ENCODE measurements at places on chromosomes 11 and 22.
A peak's percentile ranks its signal among the peaks of the same experiment; 100 is the strongest.

DNA sequence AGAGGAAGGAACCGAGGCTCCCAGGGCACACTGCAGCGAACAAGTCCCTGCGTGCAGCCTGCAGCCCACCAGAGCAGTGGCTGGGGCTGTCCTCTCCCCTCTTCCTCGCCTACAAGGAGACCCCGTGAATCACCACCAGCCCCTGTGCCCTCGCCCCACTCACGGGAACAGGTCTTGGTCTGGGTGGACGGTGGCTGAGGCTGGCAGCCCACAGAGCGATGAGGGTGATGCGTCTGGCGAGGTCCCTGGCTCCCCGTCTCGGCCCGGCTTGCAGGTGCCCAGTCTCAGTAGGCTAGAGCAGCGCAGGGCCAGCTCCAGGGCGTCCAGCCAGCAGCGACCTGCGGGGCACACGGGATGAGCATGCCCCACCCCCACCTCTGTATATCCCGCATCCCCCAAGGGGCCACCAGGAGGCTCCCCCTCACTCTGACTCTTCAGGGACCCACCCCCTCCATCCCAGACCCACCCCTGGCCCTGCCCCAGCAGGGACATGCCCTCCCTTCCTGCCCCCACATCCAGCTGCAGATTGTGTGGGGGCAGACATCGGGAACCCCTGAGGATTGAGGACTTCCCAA is 50.5 kb upstream of the CARS1 start:
- DNase-seq = no peak

DNA sequence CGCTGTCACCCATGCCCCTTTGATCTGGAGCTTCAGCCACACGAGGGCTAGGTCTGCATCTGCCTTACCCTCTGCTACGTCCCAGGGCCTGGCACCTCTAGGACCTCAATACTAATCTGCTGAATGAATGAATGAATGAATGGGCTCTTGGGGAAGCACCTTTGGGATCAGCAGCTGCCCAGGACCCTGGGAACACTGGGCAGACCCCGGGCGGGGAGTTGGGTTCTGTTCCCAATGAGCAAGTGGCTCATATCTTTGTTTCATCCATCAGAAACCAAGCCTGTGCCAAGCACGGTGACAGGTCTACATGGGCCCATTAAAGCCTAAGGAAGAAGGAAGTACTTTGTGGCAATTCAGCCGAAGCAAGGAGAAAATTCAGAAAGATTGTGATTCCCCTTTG is 41.5 kb upstream of the SHISAL1 start:
- DNase-seq = no peak

- DNase-seq = no peak
Measured at GRCh38 chr11:117993988-117994745, 8.0 kb downstream of the IL10RA start.

- DNase-seq = no peak
Measured at GRCh38 chr11:114155116-114155515, 95.6 kb downstream of the ZBTB16 start.

DNA sequence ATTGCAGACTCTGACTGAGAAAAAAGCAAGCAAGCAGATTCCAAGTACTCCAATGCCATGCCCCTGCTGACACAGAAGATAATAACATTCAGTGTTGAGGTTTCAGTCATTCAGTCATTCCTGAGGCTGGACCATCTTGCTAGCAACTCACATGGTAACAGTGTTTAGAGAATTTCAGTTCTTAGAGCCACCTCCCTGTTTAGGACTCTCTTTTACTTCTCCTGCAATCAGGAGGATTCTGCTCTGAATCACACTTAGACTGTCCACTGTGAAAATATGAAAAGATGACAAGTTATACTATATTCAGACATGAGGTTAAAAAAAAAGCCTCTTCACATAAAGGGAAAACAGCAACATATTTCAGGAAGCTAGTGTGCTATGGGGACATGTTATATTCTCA is 183.9 kb upstream of the CTSC start:
- DNase-seq = peak; percentile 37

- DNase-seq = no peak
Measured at GRCh38 chr11:120137611-120138521, at the start of gene TRIM29. Gene TRIM29, minus strand, starts transcription at chr11:120138113. Its CDS starts 82 bp downstream, at chr11:120138031.

GRCh38 chr11:19347911-19348310 is 107.2 kb upstream of the E2F8 start:
- no peak for DNase-seq

- DNase-seq = no peak
Measured at GRCh38 chr11:62411524-62411923, 7.3 kb upstream of the SCGB1A1 start.

DNA sequence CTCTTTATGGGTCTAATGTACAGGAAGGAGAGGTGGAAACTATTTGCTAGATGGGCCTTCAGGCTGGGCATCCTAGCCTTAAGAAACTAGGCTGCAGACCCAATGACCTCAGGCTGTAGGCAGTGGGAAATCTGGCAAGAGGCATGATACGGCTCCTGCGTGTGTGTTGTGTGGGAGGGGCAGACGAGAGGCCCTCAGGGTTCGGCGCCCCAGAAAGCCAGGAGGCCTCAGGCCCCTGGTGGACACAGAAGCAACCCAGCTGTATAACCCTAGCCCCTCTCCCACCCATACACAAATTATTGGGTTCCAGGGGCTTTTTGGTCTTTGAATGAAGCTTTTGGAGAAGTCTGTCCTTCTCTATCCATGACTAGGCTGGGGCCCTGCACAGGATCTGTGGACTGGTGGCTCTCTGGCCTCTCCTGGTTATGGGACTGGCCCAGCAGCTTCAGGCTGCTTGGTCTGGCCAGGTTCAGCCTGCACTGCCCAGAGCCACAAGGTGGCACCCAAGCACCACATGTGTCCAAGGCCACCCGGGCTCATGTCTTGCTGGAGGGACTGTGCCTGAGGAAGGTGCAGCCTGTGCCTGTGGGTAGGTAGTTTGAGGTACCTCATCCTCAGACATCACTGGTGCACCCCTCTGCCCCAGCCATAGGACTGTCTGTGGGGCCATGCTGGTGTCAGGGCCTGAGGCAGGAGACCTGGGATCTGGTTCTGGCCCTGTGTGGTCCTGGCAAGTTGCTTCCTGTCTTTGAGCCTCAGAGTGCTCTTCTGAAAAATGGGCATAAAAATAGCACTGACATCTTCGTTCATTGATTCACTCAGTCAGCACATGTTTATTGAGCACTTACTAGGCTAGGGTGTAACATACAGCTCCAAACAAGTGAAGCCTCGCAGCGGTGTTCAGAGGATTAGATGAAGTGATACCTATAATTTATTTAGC is 87.5 kb downstream of the RRM1 start:
- DNase-seq = peak; percentile 44

DNA sequence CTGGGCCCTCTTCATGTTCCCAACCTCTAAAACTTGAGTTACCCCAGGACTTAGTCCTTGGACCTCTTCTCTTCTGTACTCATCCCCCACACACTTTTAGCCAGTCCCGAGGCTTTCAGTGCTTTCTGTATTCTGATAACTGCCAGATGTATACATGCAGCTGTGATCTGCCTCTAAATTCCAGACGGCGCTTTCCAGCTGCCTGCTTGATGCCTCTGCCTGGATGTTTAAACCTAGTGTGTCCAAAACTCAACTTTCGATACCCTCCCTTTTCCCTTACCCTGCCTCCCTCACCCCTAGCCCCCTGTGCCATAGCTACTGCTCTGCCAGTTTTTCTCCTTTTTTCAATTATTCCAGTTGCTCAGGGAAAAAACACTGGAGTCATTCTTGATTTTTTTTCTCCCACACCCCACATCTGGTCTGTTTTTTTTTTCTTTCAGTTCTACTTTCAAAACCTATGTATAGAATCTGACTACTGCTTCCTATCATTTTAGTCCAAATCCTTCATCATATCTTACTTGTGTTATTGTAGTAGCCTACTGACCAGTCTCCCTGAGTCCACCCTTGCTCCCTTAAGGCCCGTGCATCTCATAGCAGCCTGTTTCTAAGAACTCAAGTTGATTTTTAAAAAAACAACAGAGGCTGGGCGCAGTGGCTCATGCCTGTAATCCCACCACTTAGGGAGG is 32.9 kb upstream of the TECTA start:
- DNase-seq = no peak

DNA sequence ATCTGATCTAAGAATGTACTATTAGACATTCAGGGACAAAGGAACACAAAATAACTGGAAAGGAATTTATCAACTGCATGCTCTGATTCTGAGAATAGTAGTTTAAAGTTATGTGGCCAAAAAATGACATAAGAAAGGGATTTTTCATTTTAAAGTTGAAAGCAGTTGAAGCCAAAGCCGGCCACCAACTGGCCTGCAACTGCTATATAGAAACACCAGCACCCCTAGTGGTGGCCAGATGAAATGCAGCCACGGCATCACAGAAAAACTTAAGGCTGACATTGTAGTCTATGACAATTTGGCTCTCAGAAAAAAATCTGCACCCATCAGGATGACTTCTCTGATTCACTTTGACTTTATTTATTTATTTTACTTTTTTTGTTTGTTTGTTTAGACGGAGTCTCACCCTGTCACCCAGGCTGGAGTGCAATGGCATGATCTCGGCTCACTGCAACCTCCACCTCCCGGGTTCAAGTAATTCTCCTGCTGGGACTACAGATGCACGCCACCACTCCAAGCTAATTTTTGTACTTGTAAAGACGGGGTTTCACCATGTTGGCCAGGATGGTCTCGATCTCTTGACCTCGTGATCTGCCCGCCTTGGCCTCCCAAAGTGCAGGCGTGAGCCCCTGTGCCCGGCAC is 59.2 kb downstream of the SLC35F2 start:
- DNase-seq = peak; percentile 24

GRCh38 chr22:23569291-23569690 is 10.8 kb downstream of the IGLL1 start:
- DNase-seq = no peak

- DNase-seq = no peak
Measured at GRCh38 chr22:49016909-49017481, 810.7 kb downstream of the BRD1 start.

DNA sequence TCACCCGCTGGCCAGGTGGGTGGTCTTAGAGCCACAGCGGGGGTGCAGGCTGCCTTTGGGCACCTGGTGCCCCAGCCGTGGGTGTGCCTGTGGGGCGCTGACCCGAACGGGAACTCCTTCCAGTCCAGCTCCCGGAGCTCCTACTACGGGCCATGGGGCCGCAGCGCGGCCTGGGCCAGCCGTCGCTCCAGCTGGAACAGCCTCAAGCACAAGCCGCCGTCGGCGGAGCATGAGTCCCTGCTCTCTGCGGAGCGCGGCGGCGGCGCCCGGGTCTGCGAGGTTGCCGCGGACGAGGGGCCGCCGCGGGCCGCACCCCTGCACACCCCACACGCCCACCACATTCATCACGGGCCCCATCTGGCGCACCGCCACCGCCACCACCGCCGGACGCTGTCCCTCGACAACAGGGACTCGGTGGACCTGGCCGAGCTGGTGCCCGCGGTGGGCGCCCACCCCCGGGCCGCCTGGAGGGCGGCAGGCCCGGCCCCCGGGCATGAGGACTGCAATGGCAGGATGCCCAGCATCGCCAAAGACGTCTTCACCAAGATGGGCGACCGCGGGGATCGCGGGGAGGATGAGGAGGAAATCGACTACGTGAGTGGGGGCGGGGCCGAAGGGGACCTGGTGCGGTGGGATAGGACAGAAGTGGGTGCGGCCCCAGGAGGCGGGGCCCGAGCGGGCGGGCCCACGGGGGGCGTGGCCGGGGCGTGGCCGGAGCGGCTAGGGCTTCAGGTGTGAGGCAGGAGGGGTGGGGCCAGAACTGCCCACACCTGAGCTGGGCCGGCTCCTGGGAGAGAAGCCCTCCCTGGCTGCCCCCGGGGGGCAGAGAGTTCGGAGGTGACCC is 91.5 kb downstream of the CACNA1I start:
- DNase-seq = no peak

- DNase-seq = no peak
Measured at GRCh38 chr11:124202951-124203350, 19.8 kb downstream of the OR10D3 start.

- DNase-seq = no peak
Measured at GRCh38 chr11:7573558-7574296, 59.9 kb downstream of the PPFIBP2 start.

DNA sequence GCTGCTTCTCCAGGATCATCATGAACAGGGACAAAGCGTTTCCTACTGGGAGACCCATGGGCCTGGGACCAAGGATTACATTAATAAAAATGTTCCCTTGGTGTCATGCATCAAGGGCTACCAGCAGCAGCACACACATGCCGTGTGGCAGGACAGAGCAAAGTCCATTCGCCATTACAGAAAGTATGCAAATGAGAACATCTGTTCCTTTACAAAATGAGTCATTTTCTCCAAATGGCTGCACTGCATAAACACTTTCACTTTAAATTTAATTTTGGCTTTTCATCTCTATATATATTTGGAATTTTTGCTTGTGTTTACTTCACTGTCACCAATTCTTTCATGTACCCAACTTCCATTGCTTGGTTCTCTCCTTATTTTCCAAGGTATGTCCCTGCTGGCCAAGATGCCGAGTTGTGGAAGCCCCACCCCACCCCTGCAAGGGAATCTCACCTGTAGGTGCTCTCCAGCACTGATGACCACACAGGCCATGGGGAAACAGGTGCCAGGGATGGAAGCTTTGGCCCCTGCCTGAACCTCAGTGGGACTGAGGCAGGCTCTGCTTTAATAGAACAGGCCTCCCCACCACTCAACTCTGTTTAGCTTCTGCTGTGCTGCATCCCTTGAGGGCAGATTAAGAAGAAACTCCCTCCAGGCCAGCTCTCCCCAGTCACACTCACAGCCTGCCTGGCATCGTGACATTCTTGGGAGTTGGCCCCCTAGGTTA is 15.6 kb upstream of the GNAZ start:
- DNase-seq = no peak

DNA sequence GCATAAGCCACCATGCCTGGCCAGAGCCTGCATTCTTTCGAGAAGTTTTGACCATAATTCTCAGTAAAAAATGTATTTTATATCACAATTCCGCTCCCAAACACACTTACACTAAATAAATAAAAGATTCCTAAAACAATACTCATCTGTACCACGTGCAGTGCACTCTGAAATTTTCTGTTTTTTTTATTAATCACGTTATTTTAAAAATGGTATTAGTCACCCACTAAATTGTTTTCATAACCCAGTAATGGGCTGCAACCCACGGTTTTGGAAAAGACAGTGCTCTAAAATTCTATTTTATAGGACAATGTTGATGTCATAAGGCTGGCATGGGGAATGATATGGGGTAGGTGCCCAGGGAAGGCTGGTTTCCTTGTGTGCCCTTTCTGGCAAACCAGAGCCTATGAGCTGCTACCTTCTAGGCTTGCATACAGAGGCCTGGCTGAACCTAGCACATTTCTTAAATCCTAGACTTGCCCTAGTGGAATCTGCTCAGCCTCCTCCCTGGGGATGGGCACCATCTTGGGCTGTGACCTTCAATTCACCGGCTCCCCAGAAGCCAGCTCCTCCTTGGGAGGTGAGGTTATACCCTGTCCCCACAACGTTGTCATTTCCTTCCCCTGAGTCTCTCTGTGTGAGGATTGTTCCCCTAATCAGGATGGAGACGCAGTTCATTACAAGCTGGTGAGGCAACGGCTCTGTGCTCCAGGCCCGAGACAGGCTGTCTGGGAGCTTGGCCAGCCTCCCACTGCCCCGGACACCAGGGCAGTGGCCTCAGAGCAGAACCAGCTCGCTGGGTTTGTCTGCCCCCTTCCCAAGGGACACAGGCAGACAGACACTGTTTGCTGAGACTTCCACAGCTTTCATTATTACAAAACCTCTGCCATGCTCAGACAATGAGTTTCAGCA is 116.5 kb upstream of the NAV2 start:
- peak; percentile 58 for DNase-seq

Measured in NCI-H226 (cell line).